ENCODE measurements at places on chromosomes 3 and 15.

- DNase-seq = no peak
Measured at GRCh38 chr3:106183762-106184391, 315.1 kb upstream of the CBLB start.

DNA sequence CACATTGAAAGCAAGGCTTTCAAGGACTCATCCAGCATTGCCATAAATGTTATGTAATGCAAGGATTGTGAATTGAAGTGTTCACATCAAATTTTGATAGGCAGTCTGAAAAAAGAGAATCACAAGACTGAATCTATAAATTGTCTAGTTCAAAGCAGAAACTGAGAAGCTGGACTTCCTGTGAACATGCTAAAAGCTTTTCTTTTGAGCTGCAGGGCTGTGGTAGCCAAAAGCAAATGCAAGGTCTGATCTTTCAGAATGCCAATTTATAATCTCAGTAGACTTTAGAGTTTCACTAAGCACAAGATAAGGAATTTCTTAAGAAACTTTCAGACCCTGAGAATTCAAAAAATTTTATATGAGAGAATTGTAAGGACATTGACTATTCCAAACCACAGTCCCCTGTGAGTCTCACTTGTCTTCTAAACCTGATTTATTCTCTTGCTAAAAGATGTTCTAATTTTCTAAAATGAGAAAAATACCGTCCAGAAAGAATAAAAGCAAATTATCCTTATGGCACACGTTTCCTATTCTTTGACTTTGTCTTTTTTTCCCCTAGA is 1700.3 kb downstream of the OTOL1 start:
- no peak for DNase-seq

DNA sequence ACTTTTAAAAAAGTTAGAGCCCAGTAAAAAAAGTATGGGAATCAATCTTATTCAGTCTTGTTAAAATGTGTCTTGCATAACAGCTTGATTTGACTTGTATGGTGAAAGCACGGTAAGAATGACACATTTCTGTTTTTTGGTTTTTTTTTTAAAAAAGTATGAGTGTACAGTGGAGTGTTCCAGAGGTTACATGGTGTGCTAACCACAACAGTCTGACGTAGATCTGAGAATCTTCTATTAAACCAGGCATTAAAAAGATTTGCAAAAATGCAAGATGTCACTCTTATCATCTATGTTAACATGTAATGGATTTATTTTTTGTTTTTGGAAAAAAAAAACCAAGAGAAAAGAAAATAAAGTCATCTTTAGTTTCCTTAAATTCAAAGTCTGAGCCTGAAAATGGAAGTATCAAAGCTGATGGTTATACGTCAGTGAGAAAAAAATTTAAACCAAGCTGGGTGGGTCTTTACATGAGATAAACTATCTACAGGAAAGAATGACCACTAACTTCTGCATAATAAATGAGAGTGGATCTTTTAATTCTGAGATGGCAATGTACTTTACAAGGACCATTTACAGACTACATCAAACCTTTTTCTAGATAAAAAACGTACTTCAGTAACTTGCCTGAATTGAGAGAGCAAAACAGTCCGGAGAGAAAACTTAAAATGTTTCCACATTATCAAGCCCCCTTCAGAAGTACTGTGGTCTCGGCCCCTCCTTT is 1.6 kb downstream of the GABPB1 start:
- DNase-seq = no peak

DNA sequence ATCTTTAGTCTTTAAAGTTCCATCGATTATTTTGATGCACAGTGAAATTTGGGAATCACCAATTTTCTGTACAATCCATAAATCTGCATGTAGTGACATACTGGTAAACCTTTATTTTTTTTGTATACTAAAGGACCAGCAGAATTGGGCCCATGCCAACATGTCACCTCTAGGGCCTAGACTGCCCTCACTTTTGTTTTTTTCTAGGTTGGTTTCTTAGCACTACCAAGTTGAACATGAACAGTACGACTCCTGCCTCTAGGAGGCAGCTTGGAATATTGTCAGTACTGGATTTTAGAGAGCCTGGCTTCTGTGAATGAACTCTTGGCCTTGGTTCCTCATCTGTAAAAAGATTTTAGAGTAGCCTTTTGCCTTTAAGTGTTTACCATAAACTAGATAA is 32.3 kb downstream of the NKIRAS1 start:
- no peak for DNase-seq

- peak; percentile 24 for DNase-seq
Measured at GRCh38 chr3:177195242-177195991, 1.9 kb downstream of the TBL1XR1 start.

DNA sequence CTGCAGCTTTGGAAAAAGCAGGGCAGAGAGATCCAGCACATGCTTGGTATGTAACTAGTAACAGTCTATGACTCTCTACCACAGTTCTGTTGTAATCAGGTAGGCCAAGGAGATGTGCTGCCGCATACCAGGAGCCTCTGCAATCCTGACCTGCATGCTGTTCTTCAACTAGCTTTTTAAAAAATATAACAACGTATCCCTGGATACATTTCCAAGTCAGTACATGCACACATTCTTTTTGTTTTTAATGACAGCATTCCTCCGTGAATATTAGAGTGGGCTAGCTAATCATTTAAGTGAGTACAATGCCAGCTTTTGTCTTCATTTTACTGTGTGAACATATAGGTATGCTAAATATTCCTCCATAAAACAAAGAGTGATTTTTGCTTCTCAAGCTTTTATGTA is 437.8 kb downstream of the RBMS3 start:
- DNase-seq = no peak

GRCh38 chr3:121545049-121545573 is 677 bp downstream of the POLQ start:
- no peak for DNase-seq
